Left lung (tissue), 14 donors: ENCODE measurements at places on chromosomes 5 and 9. TPM values are rescaled to one million over a fixed set of nuclear protein-coding genes. Genes with fewer than 3 reads are reported as not detected.

CTSV gene
- total RNA-seq: 1.1 TPM

SPINK9 gene
- not detected for total RNA-seq

ATP6V0E1 gene
- 385 TPM for total RNA-seq

ZBTB34 gene
- total RNA-seq: 14.1 TPM

JAKMIP2 gene
- 0.73 TPM for total RNA-seq
